ENCODE measurements at places on chromosomes 5 and 9.

- DNase-seq, result no peak
Measured at GRCh38 chr5:20029266-20029665, 41.3 kb upstream of the CDH18 start.

GRCh38 chr5:68181039-68181599 is 34.4 kb upstream of the PIK3R1 start:
- DNase-seq, result no peak

DNA sequence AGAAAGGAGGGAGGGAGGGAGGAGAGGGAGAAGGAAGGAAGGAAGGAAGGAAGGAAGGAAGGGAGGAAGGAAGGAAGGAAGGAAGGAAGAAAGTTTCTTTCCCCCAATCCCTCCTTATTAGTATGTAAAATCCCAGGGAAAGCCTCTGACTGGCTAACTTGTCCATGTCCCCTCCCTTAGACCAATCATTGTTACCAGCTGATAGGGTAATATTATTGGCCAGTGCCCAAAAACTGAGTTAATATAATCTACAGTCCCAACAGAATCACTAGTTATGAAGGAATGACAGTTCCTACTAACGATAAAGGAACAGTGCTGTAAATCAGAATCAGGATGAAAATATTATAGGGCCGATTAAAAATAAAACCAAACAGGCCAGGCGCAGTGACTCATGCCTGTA is 53.6 kb upstream of the CCNG1 start:
- no peak for DNase-seq

GRCh38 chr5:181239062-181239663 is 4.5 kb downstream of the RACK1 start:
- DNase-seq, result no peak

GRCh38 chr5:69341520-69342161 is 9.0 kb upstream of the CCDC125 start:
- DNase-seq, result no peak

DNA sequence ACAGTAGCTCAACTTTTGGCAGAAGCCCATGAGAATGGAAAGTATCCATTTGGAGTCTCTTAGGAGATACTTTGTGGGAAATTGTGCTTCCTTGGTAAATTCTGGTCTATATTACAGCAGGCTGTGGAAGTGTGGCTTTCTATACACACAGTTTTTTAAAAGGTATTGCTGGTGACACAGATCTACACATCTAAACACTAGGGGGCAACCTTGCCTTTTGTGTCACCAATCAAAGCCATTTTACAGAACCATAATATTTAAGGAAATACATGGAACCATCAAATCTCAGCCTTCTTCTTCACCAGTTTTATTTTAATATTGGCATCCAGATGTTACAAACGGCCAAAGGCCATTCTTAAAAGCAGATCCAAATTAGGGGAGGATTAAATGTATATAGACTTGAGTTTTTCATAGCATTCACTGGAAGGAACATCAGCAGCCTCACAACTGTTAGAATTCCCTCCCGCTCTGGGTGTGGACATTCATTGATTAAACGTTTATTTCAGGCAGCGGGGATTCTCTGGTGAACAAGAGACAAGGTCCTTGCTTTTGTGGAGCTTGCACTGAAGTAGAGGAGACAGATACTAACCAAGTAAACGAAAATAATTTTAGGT is 132.4 kb upstream of the EPB41L4A start:
- peak; percentile 42 for DNase-seq

GRCh38 chr5:126527892-126528291 is 67.1 kb downstream of the ALDH7A1 start:
- no peak for DNase-seq

DNA sequence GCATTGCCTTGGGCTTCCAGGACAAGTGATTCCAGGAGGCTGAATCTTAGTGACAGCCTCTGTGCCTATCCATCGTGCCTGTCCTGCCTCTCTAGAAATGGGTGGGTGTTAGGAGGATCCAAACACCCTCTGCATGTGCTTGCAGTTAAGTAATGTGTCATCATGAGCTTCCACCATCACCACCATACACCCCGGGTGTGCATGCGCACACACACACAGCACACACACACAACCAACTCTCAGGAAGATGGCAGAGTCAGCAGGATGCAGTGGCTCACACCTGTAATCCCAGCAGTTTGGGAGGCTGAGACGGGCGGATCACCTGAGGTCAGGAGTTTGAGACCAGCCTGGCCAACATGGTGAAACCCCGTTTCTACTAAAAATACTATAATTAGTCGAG is 22.8 kb upstream of the CERCAM start:
- no peak for DNase-seq

- no peak for DNase-seq
Measured at GRCh38 chr9:82991671-82992070, 71.3 kb downstream of the RASEF start.

- DNase-seq, result no peak
Measured at GRCh38 chr5:142314109-142314508, 10.7 kb downstream of the SPRY4 start.

- no peak for DNase-seq
Measured at GRCh38 chr5:10257870-10258269, 7.8 kb downstream of the CCT5 start.

GRCh38 chr5:16777432-16777831 is 158.7 kb downstream of the MYO10 start:
- no peak for DNase-seq

- DNase-seq, result no peak
Measured at GRCh38 chr5:131980696-131981095, 30.8 kb downstream of the ACSL6 start.

- no peak for DNase-seq
Measured at GRCh38 chr9:113999256-114000062, 78.6 kb downstream of the AMBP start.

- DNase-seq, result no peak
Measured at GRCh38 chr5:151612689-151613427, 21.7 kb upstream of the FAT2 start.

- DNase-seq, result no peak
Measured at GRCh38 chr9:82022121-82022520, 33.5 kb downstream of the SPATA31D1 start.

DNA sequence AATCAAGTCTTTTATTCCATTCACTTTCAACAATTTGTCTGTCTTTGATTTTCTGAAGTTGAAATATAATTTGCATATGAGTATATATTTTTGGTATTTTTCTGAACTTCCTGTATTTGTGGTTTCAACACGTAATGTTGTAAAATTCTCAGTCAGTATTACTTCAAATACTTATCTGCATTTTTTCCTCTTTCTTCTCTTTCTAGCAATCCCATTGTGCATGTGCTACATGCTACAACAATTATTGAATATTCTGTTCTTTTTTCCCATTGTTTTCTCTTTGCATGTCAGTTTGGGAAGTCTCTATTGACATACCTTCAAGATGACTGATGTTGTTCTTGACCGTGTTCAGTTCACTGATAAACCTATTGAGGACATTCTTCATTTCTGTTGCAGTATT is 5.6 kb upstream of the ANKRD18A start:
- DNase-seq, result no peak

- DNase-seq, result no peak
Measured at GRCh38 chr9:130194378-130194932, 22.3 kb downstream of the NCS1 start.

DNA sequence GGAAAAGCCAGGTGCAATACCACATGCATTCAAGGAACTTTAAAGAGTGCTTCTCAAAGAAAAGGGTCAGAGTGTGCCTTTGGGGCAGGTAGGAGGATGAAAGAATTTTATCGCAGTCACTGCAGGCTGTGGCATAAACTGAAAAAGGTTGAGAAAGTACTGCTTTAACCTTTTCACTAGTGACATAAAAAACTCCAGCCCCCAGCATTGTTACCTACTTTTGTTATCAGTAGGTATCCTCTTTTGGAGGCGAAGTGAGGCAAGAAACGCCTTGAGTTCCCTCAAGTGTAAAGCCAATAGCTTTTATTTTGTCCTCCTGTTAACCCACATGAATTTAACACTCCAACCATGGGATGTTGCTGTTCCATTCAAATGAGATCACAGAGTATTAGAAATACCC is 64.7 kb upstream of the CHD1 start:
- DNase-seq, result no peak

GRCh38 chr9:97046228-97046627 is 7.3 kb upstream of the CTSV start:
- no peak for DNase-seq

GRCh38 chr5:89213573-89213972 is 330.6 kb upstream of the MEF2C start:
- DNase-seq, result no peak

- no peak for DNase-seq
Measured at GRCh38 chr5:162607879-162608278, 540.3 kb downstream of the GABRG2 start.

DNA sequence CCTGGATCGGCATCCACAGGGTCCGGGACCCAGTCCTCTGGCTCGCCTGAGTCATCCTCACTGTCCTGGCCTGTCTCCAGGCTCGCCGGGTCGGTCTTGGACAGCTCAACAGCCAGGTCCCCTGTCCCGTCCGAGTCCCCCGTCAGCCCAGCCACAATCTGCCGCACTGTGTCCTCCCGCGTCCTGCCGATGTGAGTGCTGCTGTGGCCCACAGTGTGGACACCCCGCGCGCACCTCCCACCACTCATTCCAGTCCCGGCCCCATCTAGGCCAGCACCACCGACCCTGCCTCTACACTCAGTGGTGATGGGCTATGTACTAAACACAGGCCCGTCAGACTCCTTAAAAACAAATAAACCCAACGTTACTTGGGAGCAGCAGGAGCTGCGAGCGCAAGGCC is 6.7 kb downstream of the ANAPC2 start:
- DNase-seq, result no peak

DNA sequence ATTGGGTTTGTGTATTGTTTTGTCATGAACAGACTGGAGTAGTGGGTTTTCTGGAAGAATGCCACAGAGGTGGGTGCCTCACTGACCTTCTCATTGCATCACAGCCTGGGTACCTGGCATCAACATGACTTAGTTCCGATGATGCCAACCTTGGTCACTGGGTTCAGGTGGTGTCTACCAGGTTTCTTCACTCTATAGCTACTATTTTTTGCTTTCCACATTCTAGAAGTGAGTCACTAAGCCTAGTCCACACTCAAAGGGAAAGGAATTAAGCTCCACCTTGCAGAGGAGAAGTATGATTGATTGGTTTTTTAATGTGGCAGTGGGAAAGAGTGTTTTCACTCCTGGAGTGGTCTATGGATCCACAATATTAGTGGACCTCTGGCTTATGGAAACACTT is 391.9 kb downstream of the DMRT2 start:
- DNase-seq, result no peak

GRCh38 chr5:73448463-73449136 is at the start of gene FOXD1:
FOXD1 (minus strand) TSS chr5:73448777; CDS start chr5:73448362, 415 bp downstream.
- peak; percentile 75 for DNase-seq

GRCh38 chr9:22241611-22242010 is 205.0 kb upstream of the DMRTA1 start:
- no peak for DNase-seq

DNA sequence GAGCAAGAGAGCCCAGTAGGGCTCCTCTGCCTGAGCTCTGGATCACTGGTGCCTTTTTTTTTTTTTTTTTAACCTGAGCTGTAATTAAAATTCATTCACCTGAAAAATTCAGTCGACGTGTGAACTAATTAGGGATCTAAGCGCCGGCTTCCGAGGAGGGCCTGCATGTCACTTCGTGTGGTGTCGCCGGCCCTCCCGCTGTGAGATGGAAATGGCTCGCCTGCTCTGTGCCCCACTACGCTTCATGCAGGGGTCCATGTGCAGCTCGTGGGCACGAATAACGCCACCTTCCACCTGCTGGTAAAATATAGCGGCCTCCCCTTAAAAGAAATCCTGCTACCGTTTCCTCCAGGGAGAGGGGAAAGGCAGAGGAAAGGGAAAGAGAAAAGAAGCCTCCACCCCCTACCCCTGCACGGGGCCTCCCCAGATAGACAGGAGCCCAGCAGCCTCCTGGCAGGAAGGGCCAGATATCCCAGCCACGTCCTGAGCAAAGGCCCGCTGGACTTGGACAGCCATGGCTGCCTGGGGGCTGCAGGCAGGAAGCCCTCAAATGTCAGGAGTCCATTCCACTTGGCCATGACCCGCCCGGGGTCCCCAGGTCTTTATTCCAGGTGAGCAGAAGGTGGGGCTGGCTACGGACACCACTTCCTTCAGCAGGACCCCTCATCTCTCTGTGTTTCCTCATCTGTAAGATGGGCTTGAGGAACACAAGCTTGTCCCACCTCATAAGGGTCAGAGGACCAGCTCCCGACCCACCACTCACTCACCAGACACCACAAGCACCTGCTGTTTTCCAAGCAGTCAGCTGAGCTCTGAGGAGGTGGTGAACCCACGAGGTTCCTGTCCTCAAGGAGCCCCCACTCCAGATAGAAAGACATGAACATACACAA is 38.2 kb upstream of the ZNF354A start:
- no peak for DNase-seq

DNA sequence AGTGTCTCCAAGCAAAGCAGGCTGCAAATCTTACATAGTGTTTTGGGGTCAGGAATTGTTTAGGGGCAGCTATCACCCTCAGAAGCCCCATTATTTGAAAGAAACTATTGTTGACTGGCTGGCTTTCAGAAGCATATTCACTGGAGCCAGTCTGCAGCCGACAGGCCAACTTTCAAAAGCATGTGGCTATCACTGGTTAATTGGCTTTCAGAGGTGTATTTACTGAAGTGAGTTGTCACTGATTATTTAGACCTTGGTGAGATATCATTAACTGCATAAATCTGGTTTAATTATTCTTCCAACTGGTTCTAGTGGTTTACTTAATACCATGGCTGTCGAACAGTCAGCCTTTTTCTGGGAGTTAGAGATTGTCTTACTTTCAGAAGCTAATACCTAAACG is 247.0 kb downstream of the CWC27 start:
- no peak for DNase-seq

DNA sequence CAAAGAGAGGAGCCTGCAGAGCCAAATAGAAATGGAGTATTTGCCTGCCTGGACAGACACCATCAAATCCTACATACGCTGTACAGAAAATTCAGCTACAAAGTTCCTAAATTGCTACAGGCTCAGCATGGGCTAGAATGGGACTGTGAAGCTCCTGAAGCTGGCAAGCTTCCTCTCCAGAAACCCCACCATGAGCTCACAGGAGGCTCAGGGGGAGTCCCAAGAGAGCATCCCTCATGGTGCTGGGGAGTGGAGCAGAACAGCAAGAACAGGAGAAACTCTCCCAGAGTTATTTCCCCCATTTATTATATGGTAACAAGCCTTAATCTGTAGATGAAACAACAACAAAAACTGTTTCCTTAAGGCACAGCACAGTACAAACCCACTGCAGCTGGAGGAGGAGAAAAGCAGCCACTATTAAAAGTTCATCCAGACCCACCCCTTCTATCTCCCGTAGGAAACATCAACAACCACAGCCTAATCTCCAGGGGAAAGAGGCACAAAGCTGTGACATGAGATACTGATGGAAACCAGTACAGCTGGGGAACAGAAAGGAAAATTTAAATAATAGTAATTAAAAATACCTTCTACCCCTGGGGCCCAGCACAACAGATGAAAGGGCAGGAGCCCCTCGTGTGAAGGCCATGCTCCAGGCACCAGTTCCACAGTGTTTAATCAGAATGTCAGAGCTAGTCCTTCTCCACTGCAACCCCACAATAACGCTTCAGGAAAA is 548.5 kb downstream of the MTRR start:
- DNase-seq, result no peak

All from tibial artery (tissue), 4 donors.